ENCODE measurements at places on chromosomes 3 and 15. TPM values are rescaled to one million over a fixed set of nuclear protein-coding genes. Genes with fewer than 3 reads are reported as not detected.

SIDT1 gene
- total RNA-seq, result under 0.01 TPM

MIX23 gene
- total RNA-seq, result 24.6 TPM

CHRNA7 gene
- total RNA-seq, result 0.28 TPM

SLC22A13 gene
- 0.28 TPM for total RNA-seq

LRRIQ4 gene
- not detected for total RNA-seq

SLC15A2 gene
- 0.14 TPM for total RNA-seq

ARHGAP31 gene
- 3.8 TPM for total RNA-seq

TMEM108 gene
- not detected for total RNA-seq

GNAT1 gene
- total RNA-seq, result not detected

CCNB2 gene
- total RNA-seq, result 9.0 TPM

GOLGA8R gene
- total RNA-seq, result 2.1 TPM

PPM1L gene
- 1.00 TPM for total RNA-seq

PLA2G4D gene
- total RNA-seq, result not detected

SLC25A36 gene
- total RNA-seq, result 75.3 TPM

SNTN gene
- not detected for total RNA-seq

HYAL3 gene
- 3.7 TPM for total RNA-seq

PARP9 gene
- total RNA-seq, result 21.9 TPM

ARL8B gene
- 50.3 TPM for total RNA-seq

CCR1 gene
- 1.3 TPM for total RNA-seq

FSIP1 gene
- 1.7 TPM for total RNA-seq

SPESP1 gene
- total RNA-seq, result 3.2 TPM

PPP2R3A gene
- 7.0 TPM for total RNA-seq

C3orf85 gene
- not detected for total RNA-seq

DLL4 gene
- 0.46 TPM for total RNA-seq

HHATL gene
- total RNA-seq, result not detected

C3orf22 gene
- not detected for total RNA-seq

CDHR4 gene
- under 0.01 TPM for total RNA-seq

GOLGA6D gene
- total RNA-seq, result not detected

RBPMS2 gene
- not detected for total RNA-seq

ZDHHC19 gene
- total RNA-seq, result not detected

CCDC9B gene
- 13.8 TPM for total RNA-seq

SLC6A6 gene
- 3.1 TPM for total RNA-seq

USP3 gene
- total RNA-seq, result 30.2 TPM

TMOD2 gene
- 6.6 TPM for total RNA-seq

Measured in smooth muscle cell of bladder (primary cell).